ENCODE measurements at places on chromosomes 5 and 9.

- no peak for DNase-seq
Measured at GRCh38 chr9:74501570-74501969, 4.4 kb downstream of the RORB start.

DNA sequence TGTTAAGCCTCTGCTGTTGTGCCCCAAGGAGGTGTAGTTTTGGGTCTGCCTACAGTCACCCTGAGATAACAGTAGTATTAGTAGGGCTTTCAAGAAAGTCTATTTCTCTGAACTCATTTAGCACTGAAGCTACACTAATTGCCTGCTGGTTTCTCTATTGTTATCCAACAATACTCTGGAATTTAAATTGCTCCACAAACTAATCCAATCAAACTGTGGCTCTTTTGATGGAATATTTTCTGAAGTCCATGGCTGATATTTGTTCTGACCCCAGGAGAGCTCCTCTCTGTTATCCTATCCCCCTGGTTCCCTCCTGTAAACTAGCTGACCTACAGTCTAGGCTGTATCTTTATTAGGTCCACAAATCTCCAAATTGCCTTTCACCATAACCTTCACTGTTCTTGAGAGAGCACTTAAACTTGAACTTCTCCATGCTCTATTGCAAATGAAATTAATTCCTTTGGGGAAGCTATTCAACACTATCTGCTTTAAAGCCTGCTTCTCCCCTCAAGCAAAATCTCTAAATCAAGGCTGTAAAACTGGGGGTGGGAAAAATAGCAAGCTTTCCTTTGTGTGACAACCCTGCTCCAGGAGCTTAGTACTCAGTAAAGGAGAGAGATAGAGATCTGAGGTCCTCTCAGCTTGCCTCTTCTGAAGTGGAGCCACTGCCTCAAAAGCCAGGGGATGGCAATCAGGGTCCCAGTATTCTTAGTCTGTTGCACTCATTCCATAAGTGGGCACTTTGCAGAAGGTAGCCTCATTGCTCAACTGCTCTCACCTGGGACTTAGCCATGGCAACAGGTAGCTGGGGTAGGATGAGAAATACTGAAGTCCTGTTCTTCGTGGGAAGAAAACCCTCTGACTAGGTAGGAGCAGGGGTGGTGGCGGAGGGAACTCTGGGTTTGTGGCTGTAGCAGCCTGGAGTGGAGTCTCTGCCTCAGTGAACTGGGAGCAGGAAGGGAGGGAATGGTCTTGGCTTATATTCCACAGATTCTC, 110.9 kb downstream of the MACIR start:
- DNase-seq: no peak

DNA sequence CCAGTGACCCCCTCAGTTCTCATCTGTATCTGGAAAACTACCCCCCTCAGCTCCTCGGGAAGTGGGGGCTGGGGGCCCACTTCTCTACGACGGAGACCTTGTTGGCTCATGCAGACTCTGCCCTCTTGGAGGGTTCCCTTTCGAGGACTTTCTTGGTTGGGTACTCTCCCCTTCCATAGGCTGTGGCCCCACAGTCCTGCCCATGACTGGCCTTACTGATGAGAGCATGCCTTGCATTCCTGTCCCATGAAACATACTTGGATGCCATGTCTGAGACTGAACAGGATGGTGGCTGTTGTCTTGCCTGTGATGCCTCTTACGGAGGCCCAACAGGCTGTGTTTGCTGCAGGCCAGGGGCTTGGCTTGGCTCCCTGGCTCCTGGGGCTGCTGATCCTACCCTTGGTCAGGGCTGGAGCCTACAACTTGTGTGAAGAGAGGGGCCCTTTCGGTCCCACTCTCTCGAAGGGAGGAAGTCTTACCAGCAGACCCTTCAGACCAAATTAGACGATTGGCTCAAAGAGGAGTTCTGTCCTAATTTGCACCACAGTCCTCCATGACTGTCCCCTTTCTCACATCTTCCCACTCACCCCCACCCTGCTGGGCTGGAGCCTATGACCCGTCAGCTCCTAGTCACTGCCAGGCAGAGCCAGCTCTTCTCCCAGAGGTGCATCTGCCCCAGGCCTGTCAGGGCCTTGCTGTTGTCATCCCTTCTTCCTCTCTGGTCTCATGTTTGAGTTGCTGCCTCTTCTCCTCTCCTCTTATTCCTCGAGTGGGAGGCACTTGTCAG, 109.9 kb downstream of the CACNA1B start:
- no peak for DNase-seq

DNA sequence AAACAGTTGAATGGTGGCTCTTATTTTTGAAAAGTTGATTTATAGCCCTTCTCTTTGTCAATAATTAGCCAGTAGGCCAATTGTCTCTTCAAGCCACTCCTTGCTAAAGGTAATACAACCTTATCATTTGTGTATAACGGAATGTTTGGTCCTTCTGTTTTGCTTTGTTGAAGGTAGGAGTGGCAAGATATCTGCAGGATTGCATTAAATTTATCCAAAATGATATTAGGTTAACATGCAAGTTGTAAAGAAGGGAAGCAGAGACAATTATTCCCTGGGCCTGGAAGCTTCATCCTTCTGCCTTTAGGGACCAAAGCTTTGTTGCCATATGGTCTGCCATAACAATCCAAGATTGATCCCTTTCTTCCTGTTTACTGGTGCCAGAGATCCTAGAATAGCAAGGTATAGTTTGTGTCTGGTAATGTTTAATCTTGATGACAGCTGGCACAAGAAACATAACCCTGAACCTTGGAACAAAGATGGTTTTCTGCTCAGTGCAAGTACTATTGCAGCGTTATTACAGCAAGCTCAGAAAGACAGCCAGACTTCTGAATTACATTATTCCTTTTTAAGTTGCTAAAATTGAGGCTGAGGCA, 15.5 kb upstream of the FSD1L start:
- DNase-seq: no peak

DNA sequence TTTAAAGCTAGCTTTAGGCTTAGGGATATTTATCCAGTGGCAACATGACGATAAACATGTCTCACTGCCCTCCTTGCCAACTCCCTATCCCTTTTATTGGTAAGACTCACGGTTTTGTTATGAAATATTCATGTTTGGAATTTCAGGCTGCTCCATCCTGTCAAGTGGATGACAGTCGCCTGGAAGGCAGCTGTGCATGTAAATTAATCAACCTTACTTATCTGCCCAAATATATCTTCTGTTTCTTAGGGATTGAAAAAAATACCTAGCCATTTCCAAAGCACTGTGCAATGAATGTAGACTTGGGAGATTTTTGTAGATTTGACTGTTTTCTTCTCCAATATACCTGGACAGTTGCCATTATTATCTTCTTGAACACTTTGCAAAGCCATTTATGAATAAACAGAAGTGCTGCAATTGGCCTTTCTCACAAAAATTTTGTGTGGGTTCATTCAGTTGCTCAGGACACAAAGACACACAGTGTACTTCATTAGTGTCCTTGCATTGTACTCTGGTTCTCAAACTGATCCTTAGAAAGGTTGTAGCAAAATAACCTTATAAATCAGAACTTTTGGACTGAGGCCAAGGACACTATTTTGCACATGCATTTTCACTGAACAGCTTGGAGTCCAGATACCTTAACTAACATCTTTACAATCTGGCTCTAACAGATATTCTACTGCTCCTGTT, 889.4 kb upstream of the SEMA6A start:
- no peak for DNase-seq

- no peak for DNase-seq
Measured at GRCh38 chr9:136857581-136858412, 5.7 kb downstream of the MAMDC4 start.

DNA sequence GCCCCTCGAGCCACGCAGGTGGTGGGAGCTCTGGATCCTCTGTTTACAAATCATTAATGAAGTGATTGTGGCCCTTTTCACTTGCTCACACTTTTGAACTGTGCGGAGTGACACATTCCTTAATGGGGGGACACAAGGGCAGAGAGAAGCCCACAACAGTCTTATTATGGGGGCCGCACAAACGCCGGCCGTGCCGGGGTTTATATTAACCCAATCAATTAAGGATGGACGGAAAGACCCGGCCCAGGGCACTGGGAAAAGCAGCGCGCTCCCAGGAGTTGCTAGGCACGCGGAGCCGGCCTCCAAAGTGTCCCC, 634.8 kb downstream of the IRX1 start:
- no peak for DNase-seq

- DNase-seq: no peak
Measured at GRCh38 chr5:57411982-57412381, 70.6 kb downstream of the ACTBL2 start.

GRCh38 chr5:93909356-93909755, 168.0 kb upstream of the POU5F2 start:
- no peak for DNase-seq

DNA sequence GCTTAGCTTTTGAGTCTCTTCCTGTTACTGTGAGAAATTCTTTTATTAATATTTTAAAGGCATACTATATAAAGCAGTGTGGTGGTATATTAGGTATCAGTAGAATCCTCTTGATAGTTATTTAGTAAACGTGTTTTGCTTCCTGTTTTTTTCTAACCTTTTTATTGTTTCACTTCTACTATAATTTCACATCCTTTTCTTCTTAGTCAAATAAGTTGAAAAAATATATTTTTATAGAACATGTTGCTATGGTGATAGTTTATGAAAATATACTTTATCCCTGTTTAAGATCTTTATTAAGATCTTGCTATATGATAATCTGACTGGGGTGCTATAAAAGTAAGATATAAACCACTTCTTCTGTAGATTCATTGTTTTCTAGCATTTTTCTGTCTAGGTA, 2.1 kb downstream of the POLK start:
- DNase-seq: no peak

- no peak for DNase-seq
Measured at GRCh38 chr5:151584057-151584937, 6.8 kb downstream of the FAT2 start.

- DNase-seq: no peak
Measured at GRCh38 chr5:67123819-67124218, 72.8 kb downstream of the CD180 start.

DNA sequence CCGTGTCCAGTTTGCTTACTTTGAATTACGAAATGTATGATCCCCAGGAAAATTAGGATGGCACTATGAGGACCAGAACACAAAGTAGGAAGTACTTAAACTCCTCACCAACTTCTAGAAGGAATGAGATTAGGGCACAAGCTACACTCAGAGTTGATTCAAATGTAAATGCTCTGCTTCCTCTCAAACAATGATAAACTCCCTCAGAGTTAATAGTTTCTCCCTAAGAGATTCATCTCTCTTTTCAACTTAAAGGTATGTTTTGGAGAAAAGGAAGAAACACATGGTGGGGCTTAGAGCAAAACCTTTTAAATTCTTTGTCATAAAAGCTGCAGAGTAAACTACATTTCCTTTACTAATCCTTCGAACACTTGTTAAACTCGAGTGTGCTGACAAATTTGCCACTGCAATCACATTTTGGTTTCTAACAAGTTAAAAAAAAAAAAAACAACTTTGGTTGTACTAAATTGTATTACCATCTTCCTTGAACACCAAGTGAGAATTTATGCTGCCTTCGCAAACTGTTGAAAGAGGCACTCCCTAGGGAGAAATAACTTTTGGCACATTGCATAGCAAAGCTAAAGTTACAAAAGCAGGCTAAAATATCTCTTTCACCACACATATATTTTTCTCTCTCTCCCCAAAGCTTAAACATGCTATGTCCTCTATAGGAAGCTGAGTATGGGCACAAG, 66.6 kb downstream of the DENND1A start:
- no peak for DNase-seq

- DNase-seq: no peak
Measured at GRCh38 chr9:89309608-89310474, 1.2 kb upstream of the CKS2 start.

DNA sequence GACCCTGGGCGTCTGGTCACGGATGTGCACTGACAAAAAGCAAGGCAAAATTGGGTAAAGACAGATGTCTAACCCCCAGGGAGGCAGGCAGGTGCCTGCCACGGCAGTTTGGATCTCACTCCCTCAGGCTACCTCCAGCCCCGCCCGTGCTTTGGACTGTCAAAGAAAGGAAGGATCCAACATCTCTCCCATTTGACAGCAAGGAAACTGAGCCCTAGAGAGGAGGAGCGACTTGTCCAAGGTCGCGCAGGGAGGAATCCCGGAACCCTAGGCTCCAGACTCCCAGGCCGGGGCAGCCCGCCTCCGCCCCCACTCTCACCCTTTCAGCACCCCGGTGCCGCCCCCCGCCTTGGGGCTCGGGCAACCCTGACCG, 376 bp downstream of the GOLGA1 start:
- DNase-seq: no peak

- DNase-seq: no peak
Measured at GRCh38 chr5:178162481-178162880, 8.8 kb upstream of the NHP2 start.

All from globus pallidus (tissue), 1 donor.